ENCODE measurements at places on chromosomes 2 and 18. TPM values are rescaled to one million over a fixed set of nuclear protein-coding genes. Genes with fewer than 3 reads are reported as not detected.

Gene HJURP
- total RNA-seq, result 1.6 TPM

Gene COLEC11
- 22.5 TPM for total RNA-seq

Gene POTEI
- not detected for total RNA-seq

Gene DNAJC5G
- not detected for total RNA-seq

Measured in thoracic aorta (tissue), 2 donors.